ENCODE measurements at places on chromosomes 4 and X.

DNA sequence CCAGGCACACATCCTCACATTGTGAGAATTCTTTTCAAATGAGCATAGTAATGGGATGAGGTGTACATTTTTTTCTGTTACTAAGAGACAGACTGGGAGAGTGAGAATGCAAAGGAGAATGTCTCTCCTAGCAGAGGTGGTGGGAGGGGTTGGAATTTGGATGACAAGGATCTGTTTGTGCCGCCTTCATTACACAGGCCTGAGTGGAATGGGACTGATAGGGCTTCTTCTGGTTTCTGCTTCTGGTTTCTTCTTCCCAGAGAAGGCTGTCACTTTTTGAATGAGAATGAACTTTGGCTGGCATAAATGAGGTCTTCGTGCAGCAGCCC lies 55.4 kb downstream of the C4orf51 start:
- no peak for DNase-seq

DNA sequence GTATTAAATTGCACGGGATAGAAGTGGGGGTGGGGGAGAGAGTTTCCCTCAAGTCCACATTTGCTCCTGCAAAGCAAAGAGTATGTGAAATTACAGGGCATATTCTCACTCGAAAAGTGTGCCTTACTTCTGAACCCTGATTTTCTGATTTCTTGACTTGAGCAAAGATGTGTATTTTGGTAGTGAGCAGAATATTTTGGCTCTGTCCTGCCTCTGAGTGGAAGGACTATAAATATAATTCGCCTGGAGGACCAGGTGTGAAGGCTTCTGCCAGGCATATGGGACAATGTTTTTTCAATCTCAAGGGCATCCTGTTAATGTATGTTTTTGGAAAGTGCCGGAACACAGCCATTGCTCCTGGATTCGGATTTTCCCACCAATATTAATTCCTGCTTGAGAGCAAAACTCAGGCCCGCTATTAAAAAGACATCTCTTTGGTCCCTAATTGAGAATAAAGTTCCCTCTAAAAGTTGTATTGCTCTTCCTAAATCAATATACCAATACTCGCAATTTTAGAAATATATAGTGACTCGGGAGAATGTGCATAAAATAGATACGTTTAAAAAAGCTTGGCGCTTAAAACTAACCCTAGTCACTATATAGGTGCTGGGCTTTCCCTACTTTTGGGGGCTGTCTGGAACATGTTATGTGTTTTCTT lies 15.3 kb upstream of the PITX2 start:
- DNase-seq, result no peak

DNA sequence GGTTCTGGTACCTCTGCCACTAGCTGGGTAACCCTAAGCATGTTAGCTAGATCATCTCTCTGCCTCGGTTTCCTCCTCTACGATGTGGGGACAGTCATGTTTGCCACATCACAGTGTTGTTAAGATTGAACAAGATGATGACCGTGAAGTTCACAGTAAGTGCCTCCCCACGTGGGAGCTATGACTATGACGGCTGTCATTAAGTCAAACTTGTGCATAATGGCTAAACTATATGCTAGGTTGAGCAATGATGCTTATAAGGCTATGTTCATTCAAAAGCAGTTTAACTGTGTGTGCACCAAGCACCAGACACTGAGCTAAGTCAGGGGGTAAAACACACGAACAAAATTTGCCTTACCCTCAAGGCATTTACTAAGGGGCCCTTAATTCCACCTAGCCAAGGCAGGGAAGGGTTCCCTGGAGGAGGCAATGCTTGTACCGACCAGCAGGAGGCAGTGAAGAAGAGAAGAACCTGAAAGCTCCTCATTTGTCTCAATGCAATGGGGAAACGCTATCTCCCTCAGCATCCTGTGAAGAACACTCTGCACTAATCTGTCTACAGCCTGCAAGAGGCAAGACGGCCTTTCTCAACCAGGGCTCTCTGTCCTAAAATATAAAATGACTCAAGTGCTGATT lies 52.9 kb downstream of the MAP7D2 start:
- no peak for DNase-seq

- no peak for DNase-seq
Measured at GRCh38 chr4:157521906-157522305, 301.4 kb downstream of the GRIA2 start.

GRCh38 chr4:119477412-119478053 lies 151.1 kb downstream of the PDE5A start:
- DNase-seq, result no peak

- DNase-seq, result no peak
Measured at GRCh38 chrX:53004811-53005210, 43.8 kb upstream of the GPR173 start.
